ENCODE measurements at places on chromosomes 16 and 17.

- DNase-seq: no peak
Measured at GRCh38 chr16:57591870-57592485, 36.5 kb upstream of the ADGRG1 start.

GRCh38 chr17:20924306-20924705 is 118.5 kb downstream of the USP22 start:
- DNase-seq: no peak

GRCh38 chr16:24758373-24758772 is 28.9 kb downstream of the TNRC6A start:
- no peak for DNase-seq

DNA sequence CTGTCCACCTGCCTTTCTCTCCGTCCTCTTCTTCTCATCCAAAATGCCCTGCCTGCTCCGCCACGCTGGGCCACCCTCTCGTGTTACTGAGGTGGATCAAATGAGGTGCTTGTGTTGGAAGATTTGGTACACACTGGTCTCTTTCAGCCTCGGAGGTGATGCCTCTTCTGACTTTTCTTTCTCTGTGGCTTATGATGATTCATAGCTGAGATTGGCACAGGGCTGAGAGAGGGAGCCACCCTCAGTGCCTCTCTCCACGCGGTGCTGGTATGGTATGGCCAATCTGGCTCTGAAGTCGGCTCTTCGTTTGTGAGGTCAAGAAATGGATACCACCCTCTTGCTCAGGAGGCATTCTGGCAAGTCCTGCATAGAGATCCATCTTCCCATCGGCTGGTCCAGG is 82.4 kb downstream of the PLCG2 start:
- no peak for DNase-seq

DNA sequence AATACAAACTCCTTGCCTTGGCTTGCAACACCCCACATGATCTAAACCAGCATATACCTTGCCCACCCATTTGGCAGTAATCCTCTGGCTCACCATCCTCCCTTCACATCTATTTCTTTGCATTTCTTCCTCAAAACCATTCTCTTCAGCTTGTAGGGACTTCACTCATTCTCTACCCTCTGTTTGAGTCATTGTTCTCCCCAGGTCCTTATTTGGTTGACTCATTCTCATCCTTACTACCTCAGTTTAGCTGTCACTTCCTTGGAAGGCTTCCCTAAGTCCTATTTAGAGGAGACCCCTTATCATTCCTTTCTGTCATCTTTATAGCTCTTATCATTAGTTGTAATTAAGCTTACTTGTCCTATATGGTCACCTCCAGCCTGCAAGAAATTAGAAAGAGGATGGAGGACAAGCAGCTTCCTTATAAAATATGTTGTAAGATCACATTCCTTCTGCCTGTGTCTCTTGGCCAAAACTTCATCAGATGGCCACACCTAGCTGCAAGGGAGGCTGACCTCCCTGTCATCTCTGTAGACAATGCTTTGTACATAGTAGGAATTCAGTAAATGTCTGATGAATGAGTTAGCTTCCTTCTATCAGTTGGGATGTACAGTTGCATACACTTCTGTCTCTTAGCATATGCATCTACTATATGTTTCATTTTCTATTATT is 1.7 kb downstream of the TTC19 start:
- no peak for DNase-seq

GRCh38 chr17:75008373-75008772 is 4.1 kb upstream of the MRPL58 start:
- no peak for DNase-seq

- no peak for DNase-seq
Measured at GRCh38 chr17:81163703-81164370, 1.5 kb upstream of the PVALEF start.

- DNase-seq: no peak
Measured at GRCh38 chr16:60031740-60032139, 1297.6 kb upstream of the GOT2 start.

DNA sequence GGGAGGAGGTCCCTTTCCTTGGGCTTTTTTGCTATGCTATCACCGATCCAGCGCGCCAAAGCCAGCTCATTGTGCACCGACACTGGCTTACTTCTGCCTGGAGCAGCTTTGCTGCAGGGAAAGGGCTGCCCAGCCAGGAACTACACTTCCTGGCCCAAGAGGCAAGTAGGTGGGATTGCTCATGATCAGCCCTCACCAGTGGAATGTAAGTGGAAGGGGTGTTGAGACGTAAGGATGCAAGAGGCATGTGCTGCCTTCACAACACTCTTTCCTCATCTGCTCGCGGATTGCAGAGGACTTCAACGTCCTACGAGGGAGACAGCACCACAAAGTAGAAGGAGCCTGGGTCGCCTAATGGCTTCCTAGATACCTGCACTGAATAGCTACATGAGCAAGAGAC is 104.3 kb upstream of the FOXF1 start:
- DNase-seq: no peak

DNA sequence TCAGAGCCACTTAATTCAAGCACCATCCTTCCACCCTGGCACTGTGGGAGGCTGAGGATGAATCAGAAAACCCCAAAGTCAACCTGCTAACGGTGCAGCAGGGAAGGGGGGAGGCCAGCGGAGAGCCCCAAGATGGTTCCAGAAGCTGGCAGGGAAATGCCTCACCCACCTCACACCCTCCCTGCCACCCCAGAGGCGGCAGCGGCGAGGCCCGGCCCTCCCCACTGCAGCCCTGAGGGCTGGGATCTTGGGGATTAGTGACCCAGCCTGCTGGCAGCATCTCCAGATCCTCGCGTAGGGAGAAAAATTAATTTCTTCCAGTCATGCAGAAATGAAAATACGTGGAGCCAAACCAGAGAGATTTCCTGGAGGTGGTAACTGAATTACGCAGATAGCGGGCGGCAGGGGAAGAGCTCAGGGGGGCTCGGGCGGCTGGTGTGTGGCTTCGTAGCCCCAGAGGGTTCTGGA is 38.2 kb downstream of the CBFA2T3 start:
- DNase-seq: peak; percentile 75
